ENCODE measurements at places on chromosomes 4 and X.

- DNase-seq: no peak
Observed at GRCh38 chrX:68570598-68570997, 71.7 kb downstream of the YIPF6 start.

DNA sequence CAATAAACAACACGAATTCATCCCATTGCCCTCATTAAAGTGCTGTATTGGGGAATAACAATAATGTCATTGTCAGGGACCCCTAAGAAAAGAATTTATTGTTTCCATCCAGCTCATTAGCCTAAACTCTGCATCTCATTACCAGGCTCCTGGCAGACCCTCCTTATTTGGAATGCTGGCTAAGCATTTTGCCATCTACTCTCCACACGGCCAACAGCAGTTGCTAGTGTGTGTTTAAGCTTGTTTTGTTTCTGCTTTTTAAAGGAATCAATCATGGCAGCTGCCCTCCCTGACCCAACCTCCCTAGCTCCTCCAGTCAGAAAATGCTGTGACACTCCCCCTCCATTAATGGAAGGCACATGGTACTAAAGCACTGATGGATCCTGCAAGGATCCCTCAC is 43.5 kb downstream of the GATB start:
- DNase-seq: no peak

DNA sequence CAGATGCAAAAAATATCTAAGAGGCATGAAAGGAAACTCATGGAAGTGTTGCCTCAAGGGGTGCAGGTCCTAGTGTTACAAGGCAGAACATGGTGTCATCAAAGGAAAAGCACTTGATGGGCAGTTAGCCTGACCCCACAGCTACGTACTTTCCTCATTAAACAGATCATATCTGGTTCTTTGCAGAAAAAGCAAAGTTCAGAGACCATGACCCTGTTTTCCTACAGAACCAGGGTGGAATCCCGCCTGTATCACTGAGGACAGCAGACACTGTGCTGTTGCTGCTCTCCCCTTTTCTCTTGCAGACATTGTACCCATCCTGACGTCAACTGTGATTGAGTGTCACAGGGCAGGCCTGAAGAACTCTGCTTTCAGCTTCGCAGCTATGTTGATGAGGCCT is 91.7 kb downstream of the RFC1 start:
- no peak for DNase-seq

DNA sequence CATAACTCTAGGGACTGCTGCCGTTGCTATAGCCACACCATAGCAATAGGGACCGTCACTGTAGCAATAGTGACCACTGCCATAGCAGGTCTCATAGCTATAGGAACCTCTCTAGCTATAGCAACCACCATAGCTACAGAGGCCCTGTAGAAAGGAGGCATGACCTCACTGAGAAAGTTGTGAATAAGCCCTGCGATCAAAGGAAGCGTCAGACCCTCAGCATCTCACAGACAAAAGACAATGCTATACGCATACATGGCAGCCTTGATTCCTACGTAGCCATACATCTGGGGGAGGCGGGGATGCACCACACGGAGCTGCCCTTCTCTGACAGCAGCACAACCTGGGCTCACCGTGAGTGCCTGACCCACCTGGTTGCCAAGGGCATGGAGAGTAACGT is 88.5 kb downstream of the MTMR1 start:
- no peak for DNase-seq

DNA sequence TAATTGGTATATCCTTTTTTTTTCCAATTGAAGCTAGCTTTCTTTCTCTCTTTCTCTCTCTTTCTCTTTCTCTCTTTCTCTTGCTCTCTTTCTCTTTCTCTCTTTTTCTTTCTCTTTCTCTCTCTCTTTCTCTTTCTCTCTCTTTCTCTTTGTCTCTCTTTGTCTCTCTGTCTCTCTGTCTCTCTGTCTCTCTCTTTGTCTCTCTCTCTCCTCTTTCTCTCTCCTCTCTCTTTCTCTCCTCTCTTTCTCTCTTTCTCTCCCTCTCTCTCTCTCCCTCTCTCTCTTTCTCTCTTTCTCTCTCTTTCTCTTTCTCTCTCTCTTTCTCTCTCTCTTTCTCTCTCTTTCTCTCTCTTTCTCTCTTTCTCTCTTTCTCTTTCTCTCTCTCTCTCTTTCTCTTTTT is 66.6 kb downstream of the ASMT start:
- DNase-seq: no peak

DNA sequence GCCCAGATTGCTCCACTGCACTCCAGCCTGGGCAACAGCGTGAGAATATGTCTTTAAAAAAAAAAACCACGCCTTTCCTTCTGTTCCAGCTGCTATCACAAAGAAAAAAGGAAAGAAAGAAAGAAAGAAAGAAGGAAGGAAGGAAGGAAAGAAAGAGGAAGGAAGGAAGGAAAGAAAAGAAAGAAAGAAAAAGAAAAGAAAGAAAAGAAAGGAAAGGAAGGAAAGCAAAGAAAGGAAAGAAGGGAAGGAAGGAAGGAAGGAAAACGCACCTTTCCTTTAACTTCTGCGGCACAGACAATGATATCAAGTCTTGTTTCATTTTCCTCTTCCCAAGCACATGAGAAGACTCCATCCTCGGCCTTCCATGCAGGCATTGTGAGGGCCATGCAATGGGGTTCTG is 107.4 kb upstream of the NOCT start:
- DNase-seq: no peak

GRCh38 chr4:122661176-122662160 is 40.6 kb upstream of the IL21 start:
- DNase-seq: no peak

- no peak for DNase-seq
Observed at GRCh38 chr4:173525118-173526011, 4.7 kb downstream of the HAND2 start.

- no peak for DNase-seq
Observed at GRCh38 chr4:125547836-125548235, 233.1 kb downstream of the FAT4 start.

- DNase-seq: no peak
Observed at GRCh38 chr4:1516881-1517480, 110.7 kb upstream of the NKX1-1 start.

- DNase-seq: no peak
Observed at GRCh38 chr4:70969076-70969475, 24.4 kb upstream of the DCK start.

DNA sequence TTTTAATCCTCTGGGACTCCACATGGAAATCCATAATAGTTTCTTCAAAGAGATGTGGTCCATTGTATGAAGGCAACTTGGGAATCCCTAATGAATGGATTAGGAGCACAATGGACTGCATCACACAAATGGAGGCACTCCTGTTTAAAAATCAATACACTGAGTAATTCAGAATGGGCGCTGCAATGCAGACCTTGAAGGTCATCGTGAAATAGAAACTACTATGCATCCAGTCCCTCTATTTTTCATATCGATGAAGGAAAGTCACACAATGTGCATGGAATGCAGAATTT is 98.8 kb upstream of the EGFL6 start:
- DNase-seq: no peak

DNA sequence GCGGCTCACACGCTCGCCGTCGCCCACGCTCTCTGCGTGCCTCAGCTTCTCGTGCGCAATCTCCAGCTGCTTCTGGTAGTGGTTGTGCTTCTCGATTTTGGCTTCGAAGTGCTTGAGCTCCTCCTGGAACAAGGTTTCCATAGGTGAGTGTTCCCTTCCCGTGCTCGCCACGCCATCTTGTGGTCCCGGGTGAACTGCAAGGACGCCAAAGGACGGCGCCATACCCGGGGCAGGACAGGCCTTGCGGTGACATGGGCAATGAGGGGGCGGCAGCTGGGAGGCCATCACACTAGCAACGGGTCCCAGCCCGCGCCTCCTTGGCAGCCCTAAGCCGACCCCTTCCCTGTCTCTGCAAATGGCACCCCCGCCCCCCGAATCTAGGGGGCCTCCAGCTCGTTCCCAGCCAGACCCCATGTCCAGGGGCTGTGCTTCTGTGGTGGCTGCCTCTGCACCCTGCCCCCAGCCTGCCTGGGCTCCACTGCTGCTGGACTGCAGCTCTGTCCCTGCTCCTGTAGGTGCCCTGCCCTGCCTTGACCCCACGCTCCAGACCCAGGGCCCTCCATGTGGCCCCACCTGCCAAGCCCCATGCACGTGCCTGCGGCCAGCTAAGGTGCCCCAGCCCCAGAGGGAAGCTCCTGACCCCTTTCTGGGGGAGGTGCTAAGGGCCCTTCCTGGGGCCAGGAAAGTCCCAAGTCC is 17.3 kb downstream of the LRPAP1 start:
- DNase-seq: no peak

DNA sequence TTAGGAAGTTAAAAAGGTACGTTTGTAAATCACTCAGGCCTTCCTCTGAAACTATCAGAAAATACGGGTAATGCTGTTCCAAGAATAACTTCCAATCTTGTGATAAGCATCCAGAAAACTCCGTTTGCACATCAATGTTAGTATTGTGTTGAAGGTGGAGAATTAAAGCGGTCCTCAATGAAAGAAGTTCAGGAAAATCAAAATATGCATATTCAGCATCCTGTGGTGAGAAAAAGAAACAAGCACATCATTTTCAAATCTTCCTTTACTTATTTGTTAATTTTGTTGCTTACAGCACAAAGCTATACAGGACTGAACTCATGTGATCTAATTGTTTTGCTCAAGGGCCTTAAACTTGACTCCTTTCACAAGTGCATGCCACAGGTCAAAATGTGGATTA is 18.5 kb downstream of the DDX60L start:
- DNase-seq: no peak

GRCh38 chrX:136867518-136867917 is 13.0 kb downstream of the RBMX start:
- DNase-seq: no peak

GRCh38 chr4:86048426-86048825 is 311.4 kb downstream of the MAPK10 start:
- DNase-seq: no peak

DNA sequence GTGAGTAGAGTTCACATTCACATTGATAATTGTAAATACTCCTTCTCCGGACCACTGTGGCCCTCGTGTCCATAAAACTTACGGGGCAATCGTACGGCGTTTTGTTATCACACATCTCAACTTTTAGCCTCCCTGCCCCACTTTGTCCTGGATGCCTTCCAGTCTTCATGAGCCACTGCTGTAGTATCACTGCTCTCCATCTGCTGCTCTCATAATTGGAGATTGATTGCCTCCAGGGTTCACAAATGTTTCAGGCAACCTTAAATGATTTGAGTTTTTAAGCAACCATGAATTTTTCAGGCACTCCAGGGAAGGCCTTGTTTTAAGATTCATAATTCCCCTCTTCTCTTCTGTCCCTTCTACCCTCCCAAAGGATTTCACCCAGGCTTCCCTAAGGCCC is 28.4 kb downstream of the ALPK1 start:
- DNase-seq: no peak

All from activated T-cell treated with anti-CD3 and anti-CD28 coated beads, Interleukin-2, amount 50 U/mL, for 1 hour (primary cell).